Fibroblast of skin of right quadriceps (primary cell): ENCODE measurements at places on chromosomes 1 and 21.

- peak; percentile 90 for DNase-seq
Observed at GRCh38 chr1:59261537-59261936, 35.4 kb upstream of the FGGY start.

GRCh38 chr21:17472182-17472581 lies 40.7 kb upstream of the CXADR start:
- no peak for DNase-seq

- DNase-seq, result no peak
Observed at GRCh38 chr1:202244841-202245261, 51.3 kb downstream of the LGR6 start.

DNA sequence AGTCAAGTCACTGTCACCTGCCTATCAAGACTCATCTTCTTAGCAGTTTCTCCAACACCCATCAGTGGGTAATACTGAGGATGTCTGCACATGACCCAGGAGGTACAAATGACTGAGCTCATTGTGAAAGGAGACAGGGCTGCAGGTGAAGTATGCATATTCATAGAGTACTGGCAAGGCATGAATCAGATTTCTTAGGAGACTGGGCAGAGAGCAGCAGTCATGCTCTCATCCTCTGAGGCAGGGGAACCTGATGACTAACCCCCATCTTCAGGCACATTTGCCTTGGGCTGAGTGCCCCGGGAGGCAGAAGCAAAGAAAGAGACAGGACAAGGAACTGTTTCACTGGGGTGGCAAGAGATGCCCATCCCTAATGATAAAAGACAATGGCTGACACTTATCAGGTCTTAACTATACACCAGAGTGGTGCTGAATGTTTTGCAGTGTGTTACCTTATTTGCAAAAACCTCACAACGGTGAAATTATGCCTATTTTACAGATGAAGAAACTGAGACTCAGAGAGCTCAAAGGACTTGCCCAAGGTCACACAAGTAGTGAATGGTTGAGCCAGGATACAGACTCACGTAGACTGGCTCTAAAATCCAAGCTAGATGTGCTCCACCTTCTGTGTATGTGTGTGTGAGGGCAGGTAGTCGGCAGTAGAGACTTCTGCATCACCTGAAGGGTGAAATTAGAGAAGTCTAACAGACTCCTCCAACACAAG lies 9.2 kb upstream of the GRHL3 start:
- DNase-seq, result no peak

DNA sequence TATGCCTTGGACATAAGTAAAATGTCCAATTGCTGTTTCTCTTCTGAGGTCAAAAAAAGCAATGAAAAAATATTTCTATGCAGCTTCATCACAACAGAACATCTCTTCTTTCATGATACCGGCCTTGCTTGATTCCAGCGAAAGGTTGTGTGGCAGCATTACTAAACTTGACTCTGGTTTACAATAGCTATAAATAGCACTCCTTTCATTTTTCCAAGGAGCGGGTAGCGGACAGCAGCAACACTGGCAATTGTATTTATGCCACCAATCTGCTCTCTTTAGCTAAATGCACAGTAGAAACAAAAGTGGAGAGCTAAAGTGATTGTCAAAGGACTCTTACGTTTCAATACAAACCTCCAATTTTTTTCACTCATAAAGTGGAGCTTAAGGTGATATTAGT lies 7.5 kb upstream of the DAB1 start:
- DNase-seq, result no peak

DNA sequence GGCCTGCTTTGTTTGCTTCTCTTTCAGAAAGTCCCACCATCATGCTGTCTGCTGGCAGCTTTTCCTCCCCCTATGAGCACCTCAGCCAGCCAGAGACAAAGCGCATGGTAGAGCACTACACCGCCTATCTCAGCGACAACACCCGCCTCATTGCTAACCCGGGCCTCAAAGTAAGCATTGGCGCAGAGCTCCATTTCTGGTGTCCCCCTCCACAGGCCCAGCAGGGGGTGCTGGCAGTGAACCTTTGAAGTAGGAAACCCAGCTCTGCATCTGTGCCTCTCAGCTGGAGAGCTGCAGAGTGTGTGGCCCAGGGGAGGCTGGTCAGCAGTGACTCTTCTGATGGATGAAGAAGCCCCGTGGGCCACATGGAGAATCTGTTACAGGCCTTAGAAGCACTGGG lies 81.2 kb upstream of the RAVER2 start:
- DNase-seq, result peak; percentile 10

DNA sequence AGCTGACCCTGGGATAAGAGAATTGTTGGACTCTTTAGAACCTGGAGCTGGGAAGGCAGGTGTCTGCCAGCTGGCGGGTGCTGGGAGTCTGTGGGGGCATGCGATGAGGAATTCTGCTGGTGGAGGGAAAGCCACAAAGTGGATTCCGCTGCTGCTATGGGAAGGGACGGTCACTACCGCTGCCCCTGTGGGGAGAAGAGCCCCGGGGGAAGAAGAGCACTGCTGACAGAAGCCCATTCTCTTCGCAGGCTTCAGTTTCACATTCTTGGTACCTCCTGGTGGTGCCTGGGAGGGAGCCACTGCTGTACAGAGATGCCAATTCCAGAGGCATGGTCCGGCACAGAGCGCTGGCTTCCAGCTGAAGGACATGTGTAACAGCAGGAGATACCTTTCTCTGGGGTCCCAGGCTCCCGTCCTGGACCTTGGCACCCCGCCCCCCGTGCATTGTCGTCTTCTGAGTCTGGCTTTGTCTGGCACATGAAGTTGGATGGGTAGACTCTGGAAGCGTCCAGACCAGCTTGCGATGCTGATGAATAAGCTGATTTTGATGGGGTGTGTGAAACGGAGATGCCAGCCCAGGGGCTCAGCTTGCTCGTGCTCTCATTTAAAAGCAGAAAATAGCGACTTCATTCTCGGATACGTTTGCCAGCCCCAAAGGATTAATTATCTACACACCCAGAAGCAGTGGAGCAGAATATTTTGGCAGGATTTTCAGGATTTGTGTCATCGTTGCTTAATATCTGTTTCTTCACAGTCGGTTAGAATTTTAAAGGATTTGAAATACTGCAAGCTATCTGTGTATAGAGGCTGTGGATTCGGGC lies 13.2 kb downstream of the PDXK start:
- peak; percentile 29 for DNase-seq

DNA sequence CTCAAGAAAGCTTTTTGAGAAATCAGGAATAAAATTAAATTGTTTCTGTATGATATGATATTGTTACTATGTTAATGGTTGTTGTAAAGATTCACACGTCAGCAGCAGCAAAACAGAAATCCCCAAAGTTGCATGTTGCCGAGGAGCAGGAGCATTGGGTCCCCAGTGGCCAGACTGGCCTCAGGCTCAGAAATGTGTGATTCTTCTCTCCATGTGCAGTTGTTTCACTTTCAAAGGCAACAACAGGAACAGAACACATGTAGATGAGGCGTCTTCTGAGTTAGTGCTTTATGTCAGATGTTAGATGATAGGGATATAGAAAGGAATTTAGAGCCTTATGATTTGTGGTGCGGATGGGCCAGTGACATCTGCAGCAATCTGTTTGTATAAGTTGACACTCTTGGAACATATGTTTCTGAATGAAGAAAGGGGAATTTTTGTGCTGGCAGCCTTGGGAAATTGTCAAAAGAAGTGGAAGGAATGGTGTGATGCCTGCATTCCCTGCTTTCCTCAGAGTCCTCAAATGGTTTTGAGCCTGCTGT lies 2.1 kb upstream of the TTLL7 start:
- DNase-seq, result peak; percentile 1

DNA sequence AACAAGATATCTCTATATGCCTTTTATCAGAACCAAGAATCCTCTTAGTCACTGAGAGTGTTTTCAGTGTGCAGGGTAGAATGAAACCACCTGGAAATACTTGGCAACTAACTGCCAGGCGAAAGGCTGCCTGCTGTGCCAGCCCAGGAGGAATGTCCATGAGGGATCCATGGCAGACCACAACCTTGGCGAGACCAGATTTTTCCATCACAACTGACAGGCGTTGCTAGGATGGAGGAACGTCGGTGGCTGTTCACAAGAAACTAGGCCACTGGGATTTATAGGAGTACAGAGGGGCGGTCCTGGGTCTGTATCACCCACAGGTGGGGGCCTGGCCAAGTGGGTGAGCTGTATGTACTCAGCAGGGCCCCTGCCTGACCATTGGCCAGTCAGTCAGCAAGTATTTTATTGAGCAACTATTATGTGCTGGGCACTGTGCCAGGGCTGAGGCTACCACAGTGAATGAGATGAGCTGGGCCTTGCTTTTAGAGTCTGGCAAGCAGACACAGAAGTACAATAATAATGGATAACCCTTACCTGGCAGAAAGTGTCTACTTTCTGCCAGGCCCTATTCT lies 199.4 kb downstream of the FOXD2 start:
- DNase-seq, result no peak

DNA sequence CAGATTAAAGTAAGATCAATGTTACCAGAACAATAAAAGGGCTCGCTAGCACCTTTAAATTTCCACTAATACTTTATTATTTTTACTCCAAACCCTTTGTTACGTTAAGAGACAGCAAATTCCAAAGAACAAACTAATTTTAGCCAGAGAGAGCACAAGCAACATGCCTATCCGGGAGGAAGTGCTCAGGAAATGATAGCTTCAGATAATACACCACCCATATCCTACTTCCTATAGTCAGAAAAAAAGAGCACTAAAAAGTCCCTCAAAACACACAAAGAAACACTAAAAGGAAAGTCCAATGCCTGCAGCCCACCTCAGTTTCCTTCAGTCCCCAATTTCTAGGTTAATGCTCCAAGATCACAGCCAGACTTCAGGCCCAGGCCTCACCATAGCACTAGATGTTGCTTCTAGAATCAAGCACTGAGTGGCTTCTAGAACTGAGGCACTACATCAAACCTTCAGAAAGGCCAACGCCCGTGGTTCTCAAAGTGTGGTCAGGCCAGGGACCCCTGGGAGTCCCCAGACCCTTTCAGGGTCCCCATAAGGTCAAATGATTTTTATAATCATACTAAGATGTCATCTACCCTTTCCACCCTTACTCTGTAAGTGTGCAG lies 142.6 kb downstream of the PSMG1 start:
- DNase-seq, result no peak

DNA sequence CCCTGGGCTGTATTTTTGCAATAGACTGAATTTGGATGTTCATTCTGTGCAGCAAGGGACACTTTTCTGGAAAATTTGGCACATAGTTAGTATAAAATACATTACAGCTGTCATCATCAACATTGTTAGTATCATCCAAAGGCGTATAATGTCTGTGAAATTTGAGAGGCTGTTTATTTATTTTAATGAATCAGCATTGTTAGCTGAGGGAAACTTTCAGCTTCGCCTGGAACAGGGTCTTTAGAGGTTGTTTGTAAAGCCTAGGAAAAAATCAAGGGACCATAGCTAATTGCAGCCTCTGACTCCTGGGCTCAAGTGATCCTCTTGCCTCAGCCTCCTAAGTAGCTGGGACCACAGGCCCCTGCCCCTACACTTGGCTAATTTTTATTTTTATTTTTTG lies 106.8 kb upstream of the USP24 start:
- DNase-seq, result peak; percentile 68

- DNase-seq, result no peak
Observed at GRCh38 chr1:19319196-19319595, 7.1 kb downstream of the SLC66A1 start.

- no peak for DNase-seq
Observed at GRCh38 chr1:155304558-155305063, 3.4 kb upstream of the PKLR start.

- DNase-seq, result no peak
Observed at GRCh38 chr1:42806171-42806570, 10.8 kb upstream of the ERMAP start.

- peak; percentile 56 for DNase-seq
Observed at GRCh38 chr1:39973503-39974135, 18.7 kb downstream of the MFSD2A start.

GRCh38 chr1:204889681-204890383 lies 19.2 kb downstream of the NFASC start:
- peak; percentile 34 for DNase-seq
